NK-92 treated with Interleukin-12 subunit alpha and Interleukin-12 subunit beta, amount 100 ng/mL, for 24 hours (cell line): ENCODE measurements at places on chromosomes 6 and 20.
A peak's percentile ranks its signal among the peaks of the same experiment; 100 is the strongest.

DNA sequence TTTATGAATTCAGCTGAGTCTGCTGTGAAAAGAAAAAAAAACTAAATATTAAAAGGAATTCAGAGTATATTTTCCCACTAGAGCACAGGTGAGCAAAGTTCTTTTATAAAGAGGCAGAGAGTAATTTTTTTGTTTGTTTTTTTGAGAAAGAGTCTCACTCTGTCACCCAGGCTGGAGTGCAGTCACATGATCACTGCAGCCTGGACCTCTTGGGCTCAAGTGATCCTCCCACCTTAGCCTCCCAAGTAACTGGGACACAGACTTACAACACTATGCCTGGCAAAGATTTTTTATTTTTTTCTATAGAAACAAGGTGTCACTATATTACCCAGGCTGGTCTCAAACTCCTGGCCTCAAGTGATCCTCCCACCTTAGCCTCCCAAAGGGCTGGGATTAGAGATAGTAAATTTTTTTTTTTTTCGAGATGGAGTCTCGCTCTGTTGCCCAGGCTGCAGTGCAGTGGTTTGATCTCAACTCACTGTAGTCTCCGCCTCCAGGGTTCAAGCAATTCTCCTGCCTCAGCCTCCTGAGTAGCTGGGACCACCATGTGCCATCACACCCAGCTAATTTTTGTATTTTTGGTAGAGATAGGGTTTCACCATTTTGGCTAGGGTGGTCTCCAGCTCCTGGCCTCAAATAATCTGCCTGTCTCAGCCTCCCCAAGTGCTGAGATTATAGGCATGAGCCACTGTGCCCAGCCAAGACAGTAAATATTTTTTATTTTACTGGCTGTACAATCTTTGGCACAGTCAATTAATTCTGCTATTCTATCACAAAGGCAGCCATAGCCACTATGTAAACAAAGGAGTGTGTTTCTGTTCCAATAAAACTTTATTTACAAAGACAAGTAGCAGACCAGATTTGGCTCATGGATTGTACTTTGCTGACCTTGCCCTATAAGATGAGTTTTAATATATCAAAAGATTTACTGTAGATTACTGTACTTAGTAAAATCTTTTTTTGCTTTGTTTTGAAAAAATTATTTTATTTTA, 14.5 kb upstream of the B4GALT5 start:
- no peak for DNase-seq

- no peak for DNase-seq
These were observed 537 bp downstream of the PPIL4 start for GRCh38 chr6:149545258-149545753.

DNA sequence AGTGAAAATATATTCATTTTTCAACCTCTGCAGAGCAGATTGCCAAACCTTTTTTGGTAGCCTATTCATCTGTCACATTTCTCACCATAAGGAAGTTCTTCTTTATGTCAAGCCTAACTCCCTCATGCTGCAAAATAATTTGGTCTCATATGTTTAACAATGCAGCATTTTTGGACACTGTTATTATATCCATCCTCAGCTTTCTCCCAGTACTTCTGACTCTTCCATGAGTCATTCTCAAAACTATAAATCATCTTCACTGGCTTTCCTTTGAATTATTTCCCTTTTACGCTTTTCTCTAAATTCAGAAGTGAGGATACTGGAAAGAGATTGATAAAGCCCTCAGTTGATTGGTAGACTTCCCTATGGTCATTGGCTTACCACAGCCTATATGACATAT, 192.2 kb downstream of the TPBG start:
- DNase-seq: no peak

DNA sequence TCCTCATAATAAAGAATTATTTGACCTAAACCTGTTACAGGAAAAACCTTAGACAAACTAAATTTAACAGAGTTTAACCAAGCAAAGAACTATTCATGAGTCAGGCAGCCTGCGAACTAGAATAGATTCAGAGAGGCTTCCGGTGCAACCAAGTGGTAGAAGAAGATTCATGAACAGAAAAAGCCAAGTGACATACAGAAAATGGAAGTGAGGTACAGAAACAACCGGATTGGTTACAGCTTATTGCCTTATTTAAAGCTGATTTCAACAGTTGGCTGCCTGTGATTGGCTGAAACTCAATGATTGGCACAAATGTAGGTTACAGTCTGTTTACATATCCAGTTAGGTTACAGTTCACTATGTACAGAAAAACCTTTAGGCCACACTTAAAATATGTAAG, 10.1 kb downstream of the PPP1R3G start:
- no peak for DNase-seq

DNA sequence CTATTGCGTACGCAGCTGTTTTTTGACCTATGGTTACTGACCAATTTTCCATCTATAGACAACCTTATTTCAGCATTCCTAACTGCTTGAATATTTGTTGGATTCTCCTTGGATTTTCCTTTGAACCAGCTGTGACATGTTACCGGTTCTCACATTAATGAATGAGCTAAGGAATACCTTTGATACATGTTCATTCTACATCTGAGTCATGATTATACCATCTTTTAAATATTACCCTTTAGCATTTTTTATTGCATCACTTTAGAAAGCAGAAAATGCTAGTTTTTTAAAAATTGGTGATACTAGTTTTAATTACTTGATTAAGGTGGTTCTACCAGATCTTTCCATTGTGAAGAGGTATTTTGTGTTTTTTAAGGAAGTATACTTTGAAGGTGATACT, 1.9 kb upstream of the IGF2R start:
- no peak for DNase-seq

- no peak for DNase-seq
These were observed 1.3 kb downstream of the PDYN start for GRCh38 chr20:1992359-1993110.

DNA sequence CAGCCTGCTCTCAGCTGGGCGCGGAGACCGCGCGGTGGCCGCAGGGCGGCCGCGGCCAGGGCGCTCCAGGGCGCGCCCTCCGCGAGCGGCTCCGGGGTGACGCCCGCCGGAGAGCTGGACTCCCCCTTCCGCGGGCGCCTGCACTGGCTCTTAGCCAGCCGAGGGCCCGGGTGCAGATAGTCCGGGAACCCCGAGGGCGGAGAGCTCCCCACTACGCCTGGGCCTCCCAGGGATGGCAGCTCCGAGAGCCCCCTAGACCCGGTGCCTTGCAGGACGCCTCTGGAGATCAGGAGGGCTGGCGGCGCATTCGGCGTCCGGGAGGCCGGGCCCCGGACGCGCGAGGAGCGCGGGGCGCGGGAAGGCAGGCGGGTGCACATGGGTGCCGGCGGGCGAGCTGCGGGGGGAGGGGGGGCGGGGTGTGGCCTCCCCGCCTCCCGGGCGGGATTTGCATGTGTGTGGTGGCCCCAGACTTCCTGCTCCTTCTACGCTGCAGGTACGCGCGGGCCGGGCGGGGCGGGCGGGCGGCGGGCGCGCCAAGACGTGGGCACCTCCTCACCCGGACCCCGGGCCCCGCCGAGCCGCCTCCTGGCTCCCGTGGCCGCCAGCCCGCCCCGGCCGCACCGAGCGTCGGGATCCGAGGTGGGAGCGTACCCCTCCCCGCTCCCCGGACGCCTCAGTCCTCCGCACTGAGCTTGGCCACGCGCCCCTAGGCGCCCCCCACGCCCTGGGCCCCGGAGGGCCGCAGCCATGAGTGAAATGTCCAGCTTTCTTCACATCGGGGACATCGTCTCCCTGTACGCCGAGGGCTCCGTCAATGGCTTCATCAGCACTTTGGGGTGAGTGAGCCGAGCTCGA, at the start of gene ITPR3:
ITPR3 (plus strand) TSS at position 467 of the 855 bp plus-strand sequence; CDS start at position 748, 281 bp downstream.
- peak; percentile 72 for DNase-seq

DNA sequence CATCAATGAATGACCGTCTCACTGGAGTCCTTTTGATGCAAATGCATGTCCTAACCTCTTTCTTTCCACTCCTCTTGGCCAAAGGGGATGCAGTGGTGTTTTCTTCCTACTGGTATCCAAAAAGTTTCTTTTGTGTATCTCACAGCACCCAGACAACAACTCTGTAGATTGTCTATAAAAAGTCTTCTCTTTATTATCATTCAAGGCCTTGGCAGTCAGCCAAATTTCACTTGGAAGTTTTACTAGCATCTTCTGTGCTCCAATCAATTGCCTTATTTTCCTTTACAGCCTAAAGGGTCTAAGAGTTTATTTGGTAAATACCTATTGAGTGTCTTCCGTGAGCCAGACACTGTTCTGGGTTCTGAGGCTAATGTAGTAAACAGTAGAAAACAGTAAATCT, 150.2 kb upstream of the RNF217 start:
- DNase-seq: no peak

GRCh38 chr20:36624068-36624943, 18.7 kb downstream of the RAB5IF start:
- no peak for DNase-seq

DNA sequence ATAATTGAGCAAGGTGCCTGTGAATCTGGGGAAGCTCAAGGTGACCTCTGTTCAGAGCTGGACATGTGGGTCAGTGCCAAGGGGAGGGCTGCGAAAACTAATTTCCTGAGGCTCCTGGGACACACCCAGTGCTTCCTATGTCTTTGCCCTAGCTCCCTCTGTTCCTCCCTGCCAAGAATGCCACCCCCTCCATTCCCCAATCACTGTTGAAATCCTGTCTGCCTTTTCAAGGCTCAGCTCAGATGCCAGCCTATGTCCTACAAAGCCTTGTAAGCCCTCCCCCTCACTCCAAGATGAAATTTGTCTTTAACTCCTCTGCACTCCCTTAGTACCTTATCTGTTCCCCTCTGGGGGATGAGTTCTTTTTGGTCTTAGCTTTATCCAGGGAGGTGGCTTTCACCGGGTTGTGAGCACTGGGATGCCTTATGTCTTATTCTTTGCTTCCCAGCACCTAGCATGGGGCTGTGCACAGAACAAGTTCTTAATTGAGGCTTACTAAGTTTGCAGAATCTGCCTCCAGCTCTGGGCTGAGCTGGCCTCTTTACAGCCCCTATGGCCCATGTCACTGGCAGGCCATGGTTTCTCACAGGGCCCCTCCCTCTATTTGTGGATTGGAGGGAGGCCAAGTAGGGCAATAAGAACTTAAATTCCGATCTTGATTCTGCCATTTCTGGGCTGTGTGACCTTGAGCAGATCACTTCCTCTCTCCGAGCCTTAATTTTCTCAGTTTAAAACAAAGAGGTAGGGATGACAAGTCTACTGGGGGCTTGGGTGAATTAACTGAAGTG, 51.5 kb upstream of the EPB41L1 start:
- no peak for DNase-seq

DNA sequence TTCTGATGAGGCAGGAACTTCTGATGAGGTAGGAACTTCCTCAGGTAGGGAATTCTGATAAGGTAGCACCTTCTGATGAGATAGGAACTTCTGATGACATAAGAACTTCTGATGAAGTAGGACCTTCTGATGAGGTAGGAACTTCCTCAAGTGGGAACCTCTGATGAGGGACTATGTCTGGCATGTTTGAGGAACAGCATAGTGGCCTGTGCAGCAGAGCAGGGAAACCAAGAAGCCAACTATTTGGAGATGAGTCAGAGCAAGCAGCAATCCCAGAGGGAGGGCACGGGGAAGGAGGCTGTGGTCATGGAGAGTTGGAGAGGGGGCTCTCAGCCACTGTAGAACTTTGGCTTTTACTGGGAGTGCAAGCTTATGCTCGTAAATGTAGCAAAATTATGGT, 132.4 kb downstream of the CFAP61 start:
- DNase-seq: no peak

- no peak for DNase-seq
These were observed 72.1 kb downstream of the PERP start for GRCh38 chr6:138035070-138035469.

DNA sequence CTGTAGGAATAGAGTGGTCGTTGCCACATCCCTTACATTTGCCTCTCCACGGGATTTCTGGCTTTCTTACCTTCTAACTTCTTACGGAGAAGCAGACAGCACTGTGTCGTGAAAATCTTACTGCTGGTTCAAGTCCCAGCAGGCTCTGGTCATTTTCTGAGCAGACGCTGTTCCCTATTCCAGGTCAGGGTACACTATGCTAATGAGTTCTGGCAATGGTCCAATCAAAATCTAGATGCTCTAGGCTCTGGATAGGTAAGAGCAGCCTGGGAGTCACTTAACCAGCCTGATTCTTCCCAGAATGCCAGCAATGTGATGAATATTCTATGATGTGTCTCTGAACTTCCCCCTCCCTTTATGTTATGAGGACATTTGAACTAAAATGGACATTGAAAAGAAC, at the start of gene GCM1:
GCM1 (minus strand) TSS at position 158 of the 400 bp plus-strand sequence. CDS start 3,209 bp downstream, outside the sequence.
- no peak for DNase-seq

- no peak for DNase-seq
These were observed 42.6 kb downstream of the PRKN start for GRCh38 chr6:162684961-162685360.

DNA sequence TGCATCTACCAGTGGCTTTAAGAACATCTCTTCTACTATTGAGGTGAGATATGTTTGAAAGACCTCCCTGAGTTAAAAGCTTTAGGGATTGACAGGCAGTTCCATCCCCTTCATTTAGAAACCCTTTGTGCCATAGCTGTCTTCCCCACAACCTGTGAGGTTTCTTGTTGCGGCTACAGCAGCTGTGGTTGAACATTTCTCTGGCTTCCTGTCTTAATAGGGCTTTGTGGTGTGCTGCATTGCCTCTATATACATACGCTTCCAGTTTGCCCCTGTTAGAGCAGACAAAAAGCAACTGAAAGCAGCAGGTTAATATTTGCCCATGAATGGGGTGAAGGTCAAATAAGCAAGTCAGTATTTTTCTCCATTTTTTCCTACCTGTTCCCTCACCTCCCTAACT, 210.2 kb downstream of the TMEM200A start:
- peak; percentile 27 for DNase-seq

- no peak for DNase-seq
These were observed 22.7 kb upstream of the NTSR1 start for GRCh38 chr20:62685781-62686555.

- DNase-seq: no peak
These were observed 37.1 kb downstream of the KIF25 start for GRCh38 chr6:168034537-168034936.

DNA sequence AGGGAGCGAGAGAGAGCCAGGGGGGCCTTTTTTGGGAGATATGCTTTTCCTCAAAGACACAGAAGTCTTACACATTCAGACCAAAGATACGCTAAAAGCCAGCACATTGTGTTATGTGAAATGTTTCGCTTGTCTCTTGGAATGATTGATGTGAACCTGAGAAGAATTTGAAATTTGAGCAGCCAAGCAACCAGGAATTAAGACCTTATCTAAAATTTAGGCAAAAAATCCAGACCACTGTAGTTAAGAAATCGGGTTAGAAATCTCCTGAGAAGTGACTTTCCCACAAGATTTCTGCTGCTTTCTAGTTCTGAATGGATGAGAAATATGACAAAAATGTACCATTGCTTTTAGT, 223.2 kb upstream of the GMDS start:
- no peak for DNase-seq

DNA sequence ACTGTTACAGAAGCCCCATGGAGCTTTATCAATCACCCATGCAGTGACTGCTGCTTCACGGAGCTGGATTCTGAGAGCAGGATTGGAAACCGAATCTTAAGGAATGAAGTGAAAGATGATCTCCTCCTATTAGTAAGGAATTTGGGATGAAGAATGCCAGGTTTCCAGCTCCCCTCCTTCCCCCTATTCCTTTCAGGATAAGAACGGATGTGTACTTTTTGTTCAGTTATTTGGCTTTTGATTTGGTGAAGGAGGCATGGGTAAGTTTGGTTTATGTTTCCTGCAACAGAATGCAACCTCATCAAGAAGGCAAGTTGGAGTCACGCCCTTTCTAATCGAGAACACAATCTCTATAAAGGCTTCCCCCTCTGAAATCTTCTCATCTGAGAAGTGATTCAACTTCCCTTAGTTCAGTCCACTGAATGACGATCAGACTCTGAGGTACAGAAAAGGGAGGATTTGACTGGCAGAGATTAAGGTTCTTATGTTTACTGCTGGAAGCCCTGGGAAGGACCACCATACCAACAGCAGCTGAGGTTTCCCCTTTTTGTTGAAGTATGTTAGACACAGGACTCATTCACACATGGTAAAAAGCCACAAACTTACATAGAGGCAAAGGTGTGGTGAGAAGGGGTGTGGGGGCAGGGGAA, 5.5 kb downstream of the ELMO2 start:
- no peak for DNase-seq
